ENCODE measurements at places on chromosomes 7 and 10. TPM values are rescaled to one million over a fixed set of nuclear protein-coding genes. Genes with fewer than 3 reads are reported as not detected.

Gene GPR26
- not detected for total RNA-seq

Gene ZNF467
- 27.9 TPM for total RNA-seq

Gene PAXIP1
- total RNA-seq, result 5.9 TPM

Gene ANKRD22
- not detected for total RNA-seq

Gene AMPH
- 2.8 TPM for total RNA-seq

Gene FOXI2
- total RNA-seq, result not detected

Gene SORCS3
- not detected for total RNA-seq

Gene COL28A1
- not detected for total RNA-seq

Gene CYP3A5
- total RNA-seq, result 0.24 TPM

Gene WIPF3
- not detected for total RNA-seq

Gene SEMA3A
- total RNA-seq, result 46.8 TPM

Gene PDZD7
- 0.91 TPM for total RNA-seq
